Large intestine (tissue), 12 donors: ENCODE measurements at places on chromosomes 7 and 10. TPM values are rescaled to one million over a fixed set of nuclear protein-coding genes. Genes with fewer than 3 reads are reported as not detected.

Gene ANKRD2
- 0.13 TPM for polyA plus RNA-seq

Gene FUOM
- polyA plus RNA-seq: 56.9 TPM

GRCh38 chr7:111067251-111067650, 23.7 kb upstream of the LRRN3 start:
- DNase-seq: no peak

DNA sequence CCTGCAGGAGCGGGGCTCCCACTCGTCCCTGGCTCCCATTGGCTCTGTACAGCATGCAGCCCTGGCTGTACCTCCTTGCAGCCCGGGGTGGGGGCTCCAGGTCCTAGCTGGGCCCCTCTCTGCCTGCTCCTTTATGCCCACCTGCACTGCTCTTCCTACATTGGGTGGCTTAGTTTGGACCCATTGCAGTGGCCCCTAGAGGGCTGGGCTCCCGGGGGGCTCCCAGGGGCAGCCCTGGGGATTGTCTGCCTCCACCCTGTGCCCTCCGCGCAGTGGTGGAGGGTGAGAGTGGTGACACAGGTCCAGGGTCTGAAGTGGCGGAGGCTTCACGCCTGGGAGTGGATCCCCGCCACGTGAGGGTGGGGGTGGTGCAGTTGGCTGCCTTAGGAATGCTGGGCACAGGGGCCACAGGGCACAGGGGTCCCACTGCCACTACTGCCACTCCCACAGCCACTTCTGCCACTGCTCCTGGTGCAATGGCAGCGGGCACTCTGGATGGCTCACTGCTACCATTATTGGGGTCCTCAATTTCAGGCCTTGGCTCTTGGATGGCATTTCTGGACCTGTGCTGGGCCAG, 177.1 kb downstream of the ARL4A start:
- DNase-seq: no peak

- no peak for DNase-seq
These were observed 435.9 kb upstream of the AUTS2 start for GRCh38 chr7:69162326-69162725.

DNA sequence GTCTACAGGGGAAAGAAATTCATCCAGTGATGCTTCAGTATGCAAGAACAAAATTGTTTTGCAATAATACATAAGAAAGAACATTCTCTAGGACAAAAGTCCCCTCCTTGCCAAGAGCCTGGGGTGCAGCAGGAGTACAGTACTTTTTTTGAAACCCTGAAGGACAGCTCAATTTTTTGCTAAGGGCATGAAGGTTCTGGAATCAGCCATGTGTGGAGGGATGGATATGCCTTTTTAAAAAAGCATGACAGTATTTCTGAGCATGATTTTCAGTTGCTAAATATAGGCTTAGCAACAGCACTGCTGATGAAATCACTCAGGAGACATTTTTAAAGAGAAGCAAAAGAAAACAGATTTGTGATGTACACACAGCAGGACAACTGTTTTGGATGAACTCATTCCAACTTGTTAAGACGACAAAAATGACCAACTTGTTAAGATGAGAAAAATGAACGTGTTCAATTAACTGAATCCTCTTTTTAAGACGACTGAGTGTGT, 39.3 kb downstream of the HBP1 start:
- no peak for DNase-seq
